ENCODE measurements at places on chromosomes 16 and 17. TPM values are rescaled to one million over a fixed set of nuclear protein-coding genes. Genes with fewer than 3 reads are reported as not detected.

DNA sequence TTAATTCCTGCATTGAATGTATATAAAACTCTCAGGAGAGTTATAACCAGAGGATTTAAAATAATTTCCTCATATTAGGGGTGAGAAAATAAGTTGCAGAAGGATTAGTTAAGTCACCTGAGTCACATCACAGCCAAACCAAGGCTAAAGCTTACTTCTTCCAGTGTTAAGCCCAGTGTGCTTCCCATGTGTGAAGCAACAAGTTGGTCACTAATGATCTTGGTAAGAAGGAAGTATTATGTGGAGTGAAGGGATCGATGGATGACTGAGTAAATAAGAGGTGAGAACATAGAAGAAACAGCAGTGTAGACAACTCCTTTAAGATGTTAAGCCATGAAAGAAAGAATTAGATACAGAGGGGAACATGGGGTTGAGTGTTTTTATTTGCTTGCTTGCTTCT, 20.6 kb downstream of the ESRP2 start:
- DNase-seq: no peak

DNA sequence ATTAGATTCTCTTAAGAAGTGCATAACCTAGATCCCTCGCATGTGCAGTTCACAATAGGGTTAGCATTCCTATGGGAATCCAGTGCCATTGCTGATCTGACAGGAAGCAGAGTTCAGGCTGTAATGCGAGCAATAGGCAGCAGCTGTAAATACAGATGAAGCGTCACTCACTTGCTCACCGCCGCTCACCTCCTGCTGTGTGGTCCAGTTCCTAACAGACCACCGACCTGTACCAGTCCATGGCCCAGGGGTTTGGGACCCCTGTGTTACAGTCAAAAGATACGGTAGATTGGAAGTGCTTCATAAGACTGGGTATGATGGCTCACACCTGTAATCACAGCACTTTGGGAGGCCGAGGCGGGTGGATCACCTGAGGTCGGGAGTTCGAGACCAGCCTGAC, 2.8 kb downstream of the STAT5A start:
- DNase-seq: no peak

DNA sequence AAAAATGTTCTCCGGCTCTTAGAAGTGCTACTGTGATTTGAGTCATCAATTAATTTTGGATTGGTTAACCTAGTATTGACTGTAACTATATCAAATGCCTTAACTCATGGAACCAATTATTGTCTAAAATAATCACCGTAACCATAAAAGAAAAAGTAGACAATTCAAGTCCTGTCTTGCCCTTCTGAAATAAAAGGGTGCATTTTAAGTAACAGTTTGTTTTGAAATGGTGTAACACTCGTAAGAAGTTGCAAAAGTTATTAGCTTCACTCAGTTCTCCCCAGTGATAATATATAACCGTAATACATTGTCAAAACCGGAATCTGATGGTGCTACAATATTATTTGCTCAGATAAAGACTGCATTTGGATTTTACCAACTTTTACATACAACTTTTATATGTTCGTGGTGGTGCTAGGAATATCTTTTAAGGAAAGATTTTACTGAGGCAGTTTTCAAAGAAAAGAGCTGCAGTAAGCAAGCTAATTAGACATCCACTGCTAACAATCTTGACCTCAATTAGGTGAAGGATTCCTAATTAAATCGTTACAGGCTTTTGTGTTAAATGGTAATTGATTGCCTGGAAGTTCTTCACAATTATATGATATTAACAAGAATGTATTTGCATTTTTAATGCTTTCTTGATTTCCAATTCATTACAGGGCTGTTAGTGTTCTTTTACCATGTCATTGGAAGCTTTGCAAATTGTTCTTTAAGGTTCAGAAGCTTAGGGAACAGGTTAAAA, 413.1 kb upstream of the MON1B start:
- no peak for DNase-seq

GRCh38 chr17:66667491-66668030, 167.4 kb upstream of the CACNG5 start:
- no peak for DNase-seq

The MPO gene
- total RNA-seq: 0.05 TPM
